Activated CD8-positive, alpha-beta memory T cell treated with anti-CD3 and anti-CD28 coated beads, Interleukin-2, amount 10 ng/mL, durations not matched to agents 7 days and 5 days (primary cell): ENCODE measurements at places on chromosomes 1 and 21.

- H3K27ac ChIP-seq = no peak overlapping the region
- H3K4me3 ChIP-seq = no peak overlapping the region
- no peaks in the 10 kb centered on the region for H3K36me3 ChIP-seq
- DNase-seq = no peak
- H3K4me1 ChIP-seq = no peaks in the 10 kb centered on the region
Measured at GRCh38 chr1:34587761-34588160, 167.1 kb upstream of the GJB5 start.

GRCh38 chr1:110106013-110106941, 6.0 kb upstream of the UBL4B start:
- peak; percentile 74 for DNase-seq
- no peaks in the 10 kb centered on the region for H3K36me3 ChIP-seq
- H3K27me3 ChIP-seq = peaks cover 23% of the 10 kb centered on the region
- H3K27ac ChIP-seq = no peak overlapping the region
- H3K4me3 ChIP-seq = no peak overlapping the region
- no peaks in the 10 kb centered on the region for H3K4me1 ChIP-seq

DNA sequence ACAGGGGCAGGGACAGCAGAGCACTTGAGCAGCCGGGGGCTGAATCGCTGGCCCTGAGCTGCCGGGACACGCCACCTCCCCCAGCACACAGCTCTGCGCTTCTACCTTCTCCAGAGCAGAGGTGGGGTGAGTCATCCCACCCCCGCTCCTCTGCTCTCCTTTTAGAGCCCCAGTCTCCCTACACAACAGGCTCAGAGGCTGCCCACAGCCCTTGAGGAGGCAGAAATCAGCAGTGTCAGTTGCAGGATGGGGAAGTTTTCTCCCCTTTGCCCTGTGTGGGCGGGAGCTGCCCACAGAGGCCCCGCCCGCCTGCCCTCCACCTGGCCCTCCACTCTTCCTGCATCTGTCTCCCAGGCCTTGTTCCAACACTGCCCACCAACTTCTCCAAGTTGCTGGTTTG, 94.6 kb downstream of the STUM start:
- H3K27me3 ChIP-seq = no peaks in the 10 kb centered on the region
- peak; percentile 71 for DNase-seq

- no peaks in the 10 kb centered on the region for H3K4me1 ChIP-seq
- no peaks in the 10 kb centered on the region for H3K36me3 ChIP-seq
- no peak for DNase-seq
- no peak overlapping the region for H3K4me3 ChIP-seq
- H3K27me3 ChIP-seq = no peaks in the 10 kb centered on the region
Measured at GRCh38 chr21:40706176-40706575, 140.8 kb downstream of the DSCAM start.

- no peak for DNase-seq
- H3K27me3 ChIP-seq = no peaks in the 10 kb centered on the region
- H3K4me1 ChIP-seq = peaks cover 28% of the 10 kb centered on the region
Measured at GRCh38 chr21:44969931-44970755, 30.3 kb downstream of the SLX9 start.

- no peaks in the 10 kb centered on the region for H3K4me1 ChIP-seq
- peaks cover 4% of the 10 kb centered on the region for H3K36me3 ChIP-seq
- DNase-seq = no peak
Measured at GRCh38 chr1:35305383-35305782, 36.9 kb downstream of the ZMYM4 start.

DNA sequence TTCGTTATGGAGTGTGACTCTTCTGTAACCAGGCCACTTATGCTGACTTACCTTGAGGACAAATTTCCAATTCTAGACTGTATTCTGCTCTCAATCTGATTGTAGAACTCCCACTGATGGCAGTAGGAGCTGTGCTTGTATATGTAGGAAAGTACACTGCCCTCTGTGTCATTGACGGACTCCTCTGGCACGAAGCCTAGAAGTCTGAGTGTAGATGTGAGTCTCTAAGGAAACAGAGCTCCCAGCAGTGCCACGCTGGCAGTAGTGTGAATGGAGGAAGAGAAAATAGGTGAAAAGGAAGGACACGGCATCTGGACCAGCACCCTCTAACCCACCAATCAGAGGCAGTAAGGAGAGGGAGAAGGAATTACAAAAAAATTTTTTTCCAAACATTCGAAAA, 130.4 kb upstream of the ADGRL2 start:
- DNase-seq = no peak
- H3K4me3 ChIP-seq = no peak overlapping the region
- no peaks in the 10 kb centered on the region for H3K4me1 ChIP-seq
- H3K27me3 ChIP-seq = no peaks in the 10 kb centered on the region

GRCh38 chr1:173414136-173414535, 63.0 kb upstream of the PRDX6 start:
- H3K4me1 ChIP-seq = peaks cover 24% of the 10 kb centered on the region
- no peak overlapping the region for H3K27ac ChIP-seq
- no peaks in the 10 kb centered on the region for H3K36me3 ChIP-seq

DNA sequence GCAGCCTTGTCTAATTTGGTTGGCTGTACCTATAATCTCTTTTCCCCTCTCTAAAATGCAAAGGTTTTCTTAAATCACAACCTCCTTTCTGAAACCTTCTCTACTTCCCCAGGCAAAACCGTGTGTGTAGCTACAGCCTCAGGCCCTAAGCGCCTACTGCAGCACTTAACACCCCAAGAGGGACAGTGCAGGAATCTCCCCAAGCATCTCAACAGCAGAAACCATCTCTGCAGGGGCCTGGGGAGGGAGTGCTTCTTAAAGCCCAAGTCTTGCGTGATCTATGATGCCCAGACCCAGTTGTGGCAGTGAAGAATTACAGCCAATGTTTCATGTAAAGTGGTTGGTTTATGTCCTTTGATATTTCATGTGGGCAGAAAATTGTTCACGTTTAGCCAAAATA, 159.3 kb downstream of the DSCAM start:
- DNase-seq = no peak
- H3K36me3 ChIP-seq = no peaks in the 10 kb centered on the region
- no peak overlapping the region for H3K4me3 ChIP-seq
- no peaks in the 10 kb centered on the region for H3K4me1 ChIP-seq
- H3K27ac ChIP-seq = no peak overlapping the region

DNA sequence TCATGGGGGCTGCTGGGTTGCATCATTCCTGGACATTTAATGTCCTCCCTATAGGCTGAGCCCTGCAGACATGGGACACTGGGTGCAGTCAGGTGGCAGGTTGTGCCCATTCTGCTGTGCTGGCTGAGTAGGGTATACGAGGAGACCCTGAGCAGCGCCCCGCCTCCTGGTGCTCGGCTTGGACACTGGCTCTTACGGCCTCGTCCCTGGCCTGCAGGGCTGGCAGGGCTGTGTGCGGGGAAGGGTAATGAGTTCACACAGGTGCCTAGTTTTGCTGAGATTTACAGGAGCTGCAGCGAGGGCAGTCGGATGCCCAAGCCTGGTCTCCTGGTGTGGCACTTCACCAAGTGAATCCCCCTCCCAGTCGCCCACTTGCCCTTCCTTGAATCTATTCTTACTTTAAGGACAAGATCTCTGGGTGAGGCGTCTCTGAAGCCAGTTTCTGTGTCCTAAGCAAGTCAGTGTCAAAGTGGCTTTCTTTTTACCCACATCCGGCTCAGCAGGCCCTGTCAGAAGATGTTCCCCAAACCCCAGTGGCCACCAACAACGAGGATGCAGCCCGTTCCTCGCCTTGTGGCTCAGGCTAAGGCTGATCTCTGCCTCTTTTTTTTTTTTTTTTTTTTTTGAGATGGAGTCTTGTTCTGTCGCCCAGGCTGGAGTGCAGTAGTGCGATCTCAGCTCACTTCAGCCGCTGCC, 73.2 kb downstream of the MAN1C1 start:
- H3K4me1 ChIP-seq = peaks cover 4% of the 10 kb centered on the region
- H3K27me3 ChIP-seq = peaks cover 49% of the 10 kb centered on the region
- peaks cover 2% of the 10 kb centered on the region for H3K36me3 ChIP-seq
- peak; percentile 56 for DNase-seq
- no peak overlapping the region for H3K4me3 ChIP-seq

- no peak overlapping the region for H3K27ac ChIP-seq
- H3K4me1 ChIP-seq = peaks cover 11% of the 10 kb centered on the region
- H3K27me3 ChIP-seq = peaks cover 42% of the 10 kb centered on the region
- no peak for DNase-seq
Measured at GRCh38 chr1:98660940-98661543, 479 bp upstream of the SNX7 start.

GRCh38 chr1:42372796-42373195, 7.8 kb upstream of the RIMKLA start:
- no peak overlapping the region for H3K4me3 ChIP-seq
- H3K36me3 ChIP-seq = no peaks in the 10 kb centered on the region
- H3K27me3 ChIP-seq = peaks cover 27% of the 10 kb centered on the region
- H3K27ac ChIP-seq = no peak overlapping the region
- H3K4me1 ChIP-seq = no peaks in the 10 kb centered on the region

DNA sequence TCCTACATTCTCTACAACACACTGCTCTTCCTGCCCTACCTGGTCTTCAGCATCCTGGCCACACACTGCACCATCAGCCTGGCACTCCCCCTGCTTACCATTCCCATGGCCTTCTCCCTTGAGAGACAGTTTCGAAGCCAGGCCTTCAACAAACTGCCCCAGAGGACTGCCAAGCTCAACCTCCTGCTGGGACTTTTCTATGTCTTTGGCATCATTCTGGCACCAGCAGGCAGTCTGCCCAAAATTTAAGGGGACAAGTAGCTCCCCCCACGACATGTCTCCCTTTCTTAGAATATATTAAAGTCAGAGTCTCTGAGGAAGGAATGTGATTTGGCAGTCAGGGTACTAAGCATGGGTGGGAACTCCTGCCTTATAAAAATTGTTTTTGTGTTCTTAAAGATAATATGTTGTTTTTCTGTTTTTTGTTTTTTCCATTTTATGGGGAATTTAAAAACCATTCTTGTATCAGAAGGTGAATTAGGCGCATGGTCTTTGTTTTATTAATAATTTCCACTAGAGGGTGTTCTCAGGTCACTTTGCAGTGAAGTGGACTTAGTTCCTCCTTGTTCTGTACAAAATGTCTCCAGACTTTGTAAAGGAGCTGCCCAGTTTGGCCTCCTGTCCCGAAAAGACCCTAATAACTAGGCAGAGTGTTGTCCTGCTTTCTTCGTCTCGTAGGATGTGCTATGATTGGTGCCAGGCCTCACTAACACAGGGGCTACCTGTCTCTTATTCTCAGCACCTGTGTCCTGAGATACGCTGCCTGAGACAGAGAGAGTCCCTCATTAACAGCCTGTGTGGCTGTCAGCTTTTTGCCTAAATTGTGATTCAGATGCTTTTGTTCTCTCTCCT, 13.1 kb downstream of the UBIAD1 start:
- H3K36me3 ChIP-seq = peaks cover 17% of the 10 kb centered on the region
- no peaks in the 10 kb centered on the region for H3K27me3 ChIP-seq
- peaks cover 34% of the 10 kb centered on the region for H3K4me1 ChIP-seq
- no peak overlapping the region for H3K27ac ChIP-seq
- no peak overlapping the region for H3K4me3 ChIP-seq
- no peak for DNase-seq

GRCh38 chr1:175150596-175151319, 41.8 kb downstream of the KIAA0040 start:
- no peaks in the 10 kb centered on the region for H3K36me3 ChIP-seq
- peaks cover 49% of the 10 kb centered on the region for H3K27me3 ChIP-seq
- H3K4me1 ChIP-seq = peaks cover 9% of the 10 kb centered on the region
- no peak overlapping the region for H3K4me3 ChIP-seq

DNA sequence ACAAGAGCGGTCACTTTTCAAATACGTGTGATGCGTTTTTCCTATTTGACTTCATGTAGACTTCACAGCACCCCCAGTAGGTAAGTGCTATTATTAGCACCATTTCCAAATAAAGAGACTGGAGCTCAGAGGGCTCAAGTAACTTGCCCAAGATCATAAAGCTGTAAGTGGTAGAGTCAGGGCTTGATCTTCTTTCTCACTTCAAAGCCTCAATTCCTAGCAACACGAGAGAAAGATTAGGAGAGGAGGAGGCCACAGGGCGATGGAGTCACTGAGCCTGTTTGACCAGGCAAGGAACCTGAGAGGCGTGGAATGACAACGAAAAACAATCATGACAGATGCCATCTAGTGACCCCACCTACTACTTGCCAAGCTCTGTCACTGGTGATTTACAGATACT, 181.0 kb downstream of the FOXD2 start:
- no peaks in the 10 kb centered on the region for H3K36me3 ChIP-seq
- peaks cover 5% of the 10 kb centered on the region for H3K27me3 ChIP-seq
- H3K4me3 ChIP-seq = no peak overlapping the region
- H3K27ac ChIP-seq = no peak overlapping the region

DNA sequence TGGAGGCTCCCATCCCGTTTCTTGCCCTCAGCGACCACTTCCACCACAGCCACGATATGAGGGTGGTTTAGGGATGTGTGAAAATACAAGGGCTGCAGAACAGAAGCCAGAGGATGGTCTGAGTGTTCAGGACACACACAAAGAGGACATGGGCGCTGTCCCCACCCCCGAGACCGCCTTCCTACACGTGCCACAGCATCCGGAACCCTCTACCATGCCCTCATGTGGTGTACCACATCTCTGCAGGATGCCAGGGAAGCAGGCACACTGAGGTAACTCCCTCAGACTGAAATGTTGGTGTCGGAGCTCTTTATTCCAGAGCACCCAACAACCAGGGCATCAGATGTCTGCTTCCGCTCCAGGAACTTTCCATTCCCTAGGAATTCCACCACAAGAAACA, 23.1 kb downstream of the NPHP4 start:
- H3K36me3 ChIP-seq = peaks cover 5% of the 10 kb centered on the region
- no peak overlapping the region for H3K4me3 ChIP-seq
- no peak overlapping the region for H3K27ac ChIP-seq
- DNase-seq = no peak
